ENCODE measurements at places on chromosomes 12 and 14. TPM values are rescaled to one million over a fixed set of nuclear protein-coding genes. Genes with fewer than 3 reads are reported as not detected.
A peak's percentile ranks its signal among the peaks of the same experiment; 100 is the strongest.

DNA sequence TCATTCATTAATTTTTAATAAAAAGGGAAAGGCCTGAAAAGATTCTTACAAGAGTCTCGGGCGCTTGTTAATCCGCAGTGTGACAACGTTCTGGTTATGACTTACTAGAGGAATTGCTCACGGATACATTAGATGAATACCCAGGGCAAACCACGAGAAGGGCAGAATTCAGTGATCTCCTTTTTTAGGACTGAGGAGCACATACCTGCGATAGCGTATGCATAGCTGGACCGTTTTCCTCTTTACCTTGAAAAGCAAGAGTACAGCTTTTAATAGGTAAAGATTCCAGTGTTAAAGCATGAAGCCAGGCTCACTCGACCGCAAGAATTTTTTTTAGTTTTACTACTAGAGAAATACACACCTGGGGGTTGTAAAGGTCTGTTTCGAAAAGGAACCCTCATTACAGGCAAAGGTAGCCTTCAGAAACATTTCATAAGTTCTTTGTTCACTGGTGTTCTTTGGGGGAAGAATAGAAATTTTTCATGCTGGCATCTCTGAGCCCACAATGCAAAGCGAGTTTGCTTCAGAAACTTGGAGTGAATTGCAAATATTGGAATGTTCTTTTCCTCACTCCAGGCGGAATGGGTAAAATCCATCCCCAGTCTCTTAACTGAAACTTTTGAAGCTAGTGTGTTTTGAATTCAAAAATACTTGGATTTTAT is 953 bp downstream of the MAPK1IP1L start:
- DNase-seq = no peak

GRCh38 chr14:65110525-65110924 is 8.2 kb upstream of the MAX start:
- no peak for DNase-seq

- no peak for DNase-seq
Measured at GRCh38 chr14:104119119-104119487, 19.3 kb upstream of the KIF26A start.

DNA sequence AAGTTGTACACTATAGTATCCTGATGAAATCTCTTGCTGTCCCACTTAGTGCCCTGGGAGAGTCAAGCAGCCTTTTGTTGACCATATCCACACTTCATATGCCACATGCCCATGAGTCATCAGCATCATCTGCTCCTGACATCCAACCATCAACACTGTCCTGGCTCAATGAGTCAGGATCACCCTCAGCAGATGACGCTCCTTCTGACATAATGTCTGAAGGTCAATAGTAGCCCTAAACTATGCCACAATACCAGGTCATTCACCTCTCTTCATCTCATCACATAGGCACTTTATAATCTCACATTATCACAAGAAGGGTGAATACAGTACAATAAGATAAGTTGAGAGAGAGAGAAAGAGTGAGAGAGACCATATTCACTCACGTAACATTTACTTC is 369.0 kb upstream of the FAR2 start:
- no peak for DNase-seq

- no peak for DNase-seq
Measured at GRCh38 chr14:99737451-99737951, 53.4 kb downstream of the CYP46A1 start.

- DNase-seq = no peak
Measured at GRCh38 chr14:92960706-92961566, 38.0 kb downstream of the CHGA start.

GRCh38 chr14:101155575-101155974 is 252.1 kb upstream of the RTL1 start:
- no peak for DNase-seq

- peak; percentile 36 for DNase-seq
Measured at GRCh38 chr14:39431416-39432178, 636 bp downstream of the FBXO33 start.

GRCh38 chr12:112357214-112357613 is 25.0 kb downstream of the HECTD4 start:
- no peak for DNase-seq

DNA sequence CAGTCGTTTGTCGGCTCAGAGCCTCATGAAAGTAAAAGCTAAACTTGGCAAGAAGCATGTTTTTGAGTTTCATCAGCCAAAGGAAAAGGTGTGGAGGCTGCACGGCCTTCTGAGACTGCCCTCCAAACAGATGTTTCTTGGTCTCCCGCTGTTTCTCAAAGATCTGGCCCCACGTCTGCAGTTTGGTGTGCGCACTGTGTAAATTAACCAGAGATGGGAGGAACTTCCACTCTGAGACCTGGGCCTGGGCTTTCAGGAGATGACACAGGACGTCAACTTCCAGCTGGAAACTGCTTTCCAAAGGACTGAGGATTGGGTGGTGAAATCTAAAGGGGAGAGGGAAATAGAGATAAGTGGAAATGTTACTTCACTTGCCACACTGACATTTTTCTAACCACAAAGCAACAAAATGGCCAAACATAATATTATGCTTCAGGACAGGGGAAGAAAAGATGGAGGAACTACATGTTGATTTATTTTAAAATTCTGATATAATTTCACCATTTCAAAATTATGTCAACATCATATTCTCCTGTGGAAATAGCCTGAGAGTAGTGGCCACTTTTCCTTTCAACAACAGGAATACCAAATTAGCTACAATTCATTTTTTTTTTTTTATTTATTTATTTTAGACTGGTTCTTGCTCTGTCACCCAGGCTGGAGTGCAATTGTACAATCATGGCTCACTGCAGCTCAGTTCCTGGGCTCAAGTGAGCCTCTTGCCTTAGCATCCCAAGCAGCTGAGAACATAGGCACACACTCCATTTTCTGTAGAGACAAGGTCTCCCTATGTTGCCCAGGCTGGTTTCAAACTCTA is 27.6 kb downstream of the KICS2 start:
- DNase-seq = no peak

- DNase-seq = peak; percentile 23
Measured at GRCh38 chr12:22083167-22083566, 37.1 kb downstream of the CMAS start.

GRCh38 chr12:128111333-128111732 is 155.6 kb upstream of the TMEM132C start:
- DNase-seq = no peak

- no peak for DNase-seq
Measured at GRCh38 chr14:53375599-53375998, 222.5 kb upstream of the DDHD1 start.

GRCh38 chr12:77324763-77325468 is 259.5 kb upstream of the E2F7 start:
- DNase-seq = no peak

DNA sequence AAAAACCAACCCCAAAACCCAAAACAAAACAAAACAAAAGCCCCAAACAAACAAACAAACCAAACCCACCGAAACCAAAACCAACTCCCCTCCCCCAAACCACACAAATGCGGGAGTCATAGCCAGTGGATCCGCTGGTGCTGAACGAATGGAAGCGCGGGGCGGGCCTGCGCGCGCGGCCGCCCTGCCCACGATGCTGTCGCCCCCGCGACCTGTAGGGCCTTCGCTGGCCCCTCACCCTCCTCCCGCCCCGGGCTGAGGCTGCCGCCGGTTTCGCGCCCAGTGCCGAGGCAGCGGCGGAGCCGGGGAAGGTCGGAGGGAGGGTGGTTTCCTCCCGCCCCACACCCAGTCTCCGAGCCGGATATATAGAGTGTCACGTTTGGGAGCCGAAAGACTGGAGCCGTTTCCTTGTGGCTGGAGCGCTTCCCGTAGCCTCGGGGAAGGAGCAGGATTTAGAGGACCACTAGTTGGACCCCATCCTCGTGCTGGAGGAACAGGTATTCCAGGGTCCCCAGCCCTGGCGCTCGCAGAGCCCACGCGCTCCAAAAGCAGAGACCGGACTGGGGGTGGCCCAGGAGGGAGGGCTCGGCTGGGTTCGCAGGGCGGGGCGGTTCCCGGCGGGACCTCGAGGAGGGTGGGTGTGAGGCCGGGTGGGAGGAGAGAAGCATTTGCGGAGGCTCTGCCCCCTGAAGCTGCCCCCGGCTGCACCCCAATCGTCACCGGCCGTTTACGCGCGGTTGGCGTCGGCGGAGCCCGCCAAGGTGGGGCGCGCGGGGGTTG is at the start of gene FAR2:
Gene FAR2 (plus strand): TSS at position 368 of the 780 bp plus-strand sequence. CDS start 121,172 bp downstream, outside the sequence.
- DNase-seq = no peak

- DNase-seq = no peak
Measured at GRCh38 chr14:96956464-96957239, 159.5 kb downstream of the VRK1 start.

DNA sequence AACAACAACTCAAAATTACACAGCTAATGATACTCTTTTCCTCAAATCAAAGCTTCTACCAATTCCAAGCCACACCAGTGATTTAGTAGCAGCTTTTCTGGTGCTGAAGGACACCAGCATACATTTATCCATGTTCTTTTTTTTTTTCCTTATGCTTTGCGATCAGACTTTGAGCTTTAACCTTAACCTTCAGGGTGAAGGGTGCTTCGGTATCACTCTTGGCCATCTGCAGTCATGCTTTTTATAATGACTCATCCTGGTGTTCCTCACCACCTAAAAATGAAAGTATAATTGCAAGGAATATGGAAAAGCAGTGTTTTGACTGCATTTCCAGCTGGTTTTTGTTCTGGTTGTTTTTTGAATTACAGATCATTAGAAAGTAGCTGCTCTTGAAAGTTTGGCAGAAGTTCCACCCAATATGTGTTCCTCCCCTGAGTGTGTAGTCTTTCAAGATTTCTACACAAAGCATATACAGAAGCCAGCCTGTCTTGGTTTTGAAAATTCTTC is 1.3 kb upstream of the SLC41A2 start:
- DNase-seq = no peak

- DNase-seq = no peak
Measured at GRCh38 chr12:45010059-45010458, 40.8 kb downstream of the DBX2 start.

DNA sequence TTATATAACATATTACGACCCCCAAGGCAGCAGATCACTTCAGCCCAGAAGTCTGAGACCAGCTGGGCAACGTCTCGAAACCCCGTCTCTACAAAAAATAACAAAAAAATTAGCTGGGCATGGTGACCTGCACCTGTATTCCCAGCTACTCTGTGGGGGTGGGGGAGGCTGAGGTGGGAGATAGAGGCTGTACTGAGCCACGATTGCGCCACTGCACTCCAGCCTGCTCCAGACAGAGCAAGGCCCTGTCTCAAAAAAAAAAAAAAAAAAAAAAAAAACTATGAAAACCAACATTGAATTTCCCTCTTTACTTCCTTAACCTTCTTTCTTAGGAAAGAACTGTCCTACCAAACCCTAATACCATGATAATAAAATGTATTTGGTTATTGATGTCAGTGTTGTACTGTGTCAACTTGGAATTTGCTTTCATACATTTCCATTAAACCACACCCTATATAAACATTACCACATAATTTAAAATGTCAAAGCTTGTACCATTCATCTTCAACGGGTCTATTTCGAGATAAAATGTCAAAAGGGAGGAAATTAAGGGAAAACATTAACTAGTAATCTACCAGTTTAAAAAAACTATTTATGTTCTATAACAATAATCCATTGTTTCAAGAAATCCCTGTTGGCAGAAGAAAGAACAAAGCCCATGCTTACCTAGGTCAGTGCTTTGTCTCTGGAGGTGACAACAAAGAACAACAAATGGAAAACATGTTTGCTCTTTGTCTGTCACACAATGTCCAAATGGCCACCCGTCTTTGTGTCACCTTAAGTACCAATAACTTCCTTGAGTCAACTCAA is 17.4 kb downstream of the GALNT4 start:
- no peak for DNase-seq

- DNase-seq = no peak
Measured at GRCh38 chr14:53249059-53249458, 95.9 kb upstream of the DDHD1 start.

GRCh38 chr14:50954811-50955372 is 10.6 kb upstream of the PYGL start:
- no peak for DNase-seq

- no peak for DNase-seq
Measured at GRCh38 chr14:104135904-104136471, 2.4 kb upstream of the KIF26A start.

DNA sequence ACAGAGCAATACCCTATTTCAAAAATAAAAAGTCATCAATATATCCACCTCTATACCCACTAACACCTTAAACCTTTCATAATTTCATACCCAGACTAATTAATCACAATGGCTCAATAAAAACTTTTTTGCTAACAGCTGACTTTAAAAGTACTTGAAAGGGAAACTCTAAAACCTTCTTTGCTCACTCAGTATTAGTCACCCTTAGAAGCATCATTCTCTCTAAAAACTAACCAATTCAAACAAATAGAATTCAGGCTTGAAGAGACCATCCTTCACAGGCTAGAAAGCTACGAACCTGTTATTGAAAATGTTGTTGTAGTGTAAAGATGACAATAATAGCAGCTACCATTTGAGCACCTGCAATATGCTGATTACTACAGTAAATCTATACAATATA is 37.2 kb downstream of the HECTD1 start:
- DNase-seq = no peak

DNA sequence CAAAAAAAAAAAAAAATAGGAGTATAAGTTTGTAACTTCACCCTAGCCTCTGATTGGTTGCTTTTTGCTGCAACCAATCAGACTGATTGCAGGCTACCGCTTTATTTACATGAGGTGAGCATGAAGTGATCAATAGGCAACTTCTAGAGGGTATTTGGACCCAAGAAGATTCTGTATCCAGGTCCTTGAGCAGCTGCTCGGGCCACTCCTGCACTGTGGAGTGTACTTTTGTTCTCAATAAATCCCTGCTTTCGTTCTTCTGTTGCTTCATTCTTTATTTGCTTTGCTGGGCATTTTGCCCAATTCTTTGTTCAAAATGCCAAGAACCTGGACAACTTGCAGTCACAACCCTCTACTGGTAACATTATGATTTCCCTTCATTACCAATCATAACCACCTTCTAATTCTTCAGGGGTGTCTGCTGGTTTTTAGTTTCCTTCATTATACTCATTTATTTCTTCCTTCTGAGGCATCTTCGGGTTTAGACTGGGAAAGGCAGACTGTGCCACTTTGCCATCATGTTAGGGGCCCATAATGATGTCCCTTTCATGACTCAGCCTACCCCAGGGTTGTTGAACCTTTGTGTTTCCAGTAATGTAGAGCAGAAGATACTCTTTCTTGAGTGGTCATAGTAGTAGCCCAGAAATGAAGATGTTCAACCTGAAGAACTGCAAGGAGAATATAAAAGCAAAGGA is 43.4 kb upstream of the LIMA1 start:
- no peak for DNase-seq

CCDC197 gene
- polyA plus RNA-seq = not detected

EIF2B2 gene
- polyA plus RNA-seq = 74.4 TPM

BMP4 gene
- 41.5 TPM for polyA plus RNA-seq

SYCP3 gene
- polyA plus RNA-seq = 0.85 TPM

NAV3 gene
- polyA plus RNA-seq = 8.4 TPM

AMN gene
- polyA plus RNA-seq = 22.6 TPM

OTOGL gene
- polyA plus RNA-seq = 1.0 TPM

OLR1 gene
- polyA plus RNA-seq = 1.2 TPM

MYL6B gene
- 177 TPM for polyA plus RNA-seq

EML1 gene
- polyA plus RNA-seq = 37.6 TPM

DNAJC22 gene
- polyA plus RNA-seq = 20.8 TPM

FAR2 gene
- polyA plus RNA-seq = 43.7 TPM

INHBE gene
- 0.40 TPM for polyA plus RNA-seq
